ENCODE measurements at places on chromosomes 3 and 15. TPM values are rescaled to one million over a fixed set of nuclear protein-coding genes. Genes with fewer than 3 reads are reported as not detected.

- H3K4me3 ChIP-seq: no peak overlapping the region
- peaks cover 17% of the 10 kb centered on the region for H3K4me1 ChIP-seq
- no peak overlapping the region for H3K27ac ChIP-seq
- no peaks in the 10 kb centered on the region for H3K27me3 ChIP-seq
- H3K36me3 ChIP-seq: no peaks in the 10 kb centered on the region
Measured at GRCh38 chr3:188440340-188440972, 286.5 kb downstream of the LPP start.

DNA sequence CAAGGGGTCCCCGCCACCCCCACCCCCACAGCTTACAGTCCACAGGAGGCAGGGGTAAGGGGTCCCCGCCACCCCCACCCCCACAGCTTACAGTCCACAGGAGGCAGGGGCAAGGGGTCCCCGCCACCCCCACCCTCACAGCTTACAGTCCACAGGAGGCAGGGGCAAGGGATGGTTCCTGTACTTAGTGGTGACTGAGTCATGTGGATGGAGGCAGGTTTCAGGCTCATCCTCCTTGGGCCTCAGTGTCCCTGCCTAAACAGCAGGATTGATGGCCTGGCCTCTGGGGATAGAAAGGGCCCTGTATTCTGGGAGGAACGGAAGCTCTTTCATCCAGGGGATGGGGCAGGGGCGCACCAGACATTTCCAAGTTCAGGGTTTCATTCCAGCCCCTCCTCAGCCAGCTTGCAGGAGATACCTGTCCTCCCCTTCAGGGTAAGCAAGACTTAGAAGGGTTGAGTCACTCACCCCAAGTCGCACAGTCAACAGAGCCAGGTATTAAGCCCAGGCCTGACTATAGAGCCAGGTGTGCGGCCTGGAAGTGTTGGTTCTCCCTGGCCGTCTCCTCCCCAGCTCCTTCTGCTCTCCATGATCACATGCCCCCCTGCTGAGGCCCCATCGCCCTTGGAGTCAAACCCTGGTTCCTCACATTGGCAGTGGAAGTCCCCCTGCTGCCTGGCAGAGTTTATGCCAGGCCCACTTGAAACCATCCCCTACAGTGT lies 12.5 kb downstream of the CSK start:
- peaks cover 27% of the 10 kb centered on the region for H3K4me1 ChIP-seq
- H3K27ac ChIP-seq: no peak overlapping the region
- no peaks in the 10 kb centered on the region for H3K36me3 ChIP-seq
- H3K4me3 ChIP-seq: no peak overlapping the region
- H3K27me3 ChIP-seq: no peaks in the 10 kb centered on the region

DNA sequence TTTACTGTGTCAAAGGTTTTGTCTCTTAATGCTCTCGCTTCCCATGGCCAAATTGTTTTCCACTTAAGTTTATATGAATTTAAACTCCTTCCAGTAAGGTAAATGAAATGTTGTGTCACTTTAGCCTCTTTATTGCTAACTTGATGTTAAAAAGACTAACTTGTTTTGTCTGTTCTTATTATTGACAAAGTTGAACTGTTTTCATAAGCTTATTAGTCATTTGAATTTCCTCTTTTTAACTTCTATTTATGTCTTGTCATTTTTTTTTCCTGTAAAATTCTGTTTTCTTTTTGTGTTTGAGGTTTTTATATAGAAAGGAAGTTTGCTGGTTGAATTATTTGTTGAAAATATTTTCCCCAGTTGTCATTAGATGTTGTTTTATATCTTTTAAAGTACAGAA lies 25.8 kb downstream of the FAM98B start:
- no peak for DNase-seq
- peaks cover 10% of the 10 kb centered on the region for H3K36me3 ChIP-seq

The PLA2G4B gene
- total RNA-seq: 1.6 TPM

DNA sequence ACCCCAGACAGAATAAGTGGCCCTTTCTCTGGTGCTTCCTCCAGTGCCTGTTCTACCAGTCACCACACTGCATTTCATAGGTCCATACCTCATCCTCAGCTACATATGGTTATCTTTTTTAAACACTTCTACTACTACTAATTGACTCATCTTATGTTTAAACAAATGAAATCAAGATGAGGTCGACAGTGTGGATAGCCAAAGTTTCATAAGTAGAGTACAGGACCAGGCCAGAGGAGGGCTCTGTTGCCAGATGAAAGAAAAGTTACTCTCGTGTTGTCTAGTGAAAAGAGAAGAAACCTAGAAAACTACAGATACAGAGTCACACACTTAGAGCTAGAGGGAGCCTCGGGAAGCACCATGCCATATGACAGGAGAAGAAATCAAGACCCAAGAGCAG lies 296.1 kb downstream of the VPS13C start:
- H3K27me3 ChIP-seq: no peaks in the 10 kb centered on the region
- H3K4me3 ChIP-seq: no peak overlapping the region

DNA sequence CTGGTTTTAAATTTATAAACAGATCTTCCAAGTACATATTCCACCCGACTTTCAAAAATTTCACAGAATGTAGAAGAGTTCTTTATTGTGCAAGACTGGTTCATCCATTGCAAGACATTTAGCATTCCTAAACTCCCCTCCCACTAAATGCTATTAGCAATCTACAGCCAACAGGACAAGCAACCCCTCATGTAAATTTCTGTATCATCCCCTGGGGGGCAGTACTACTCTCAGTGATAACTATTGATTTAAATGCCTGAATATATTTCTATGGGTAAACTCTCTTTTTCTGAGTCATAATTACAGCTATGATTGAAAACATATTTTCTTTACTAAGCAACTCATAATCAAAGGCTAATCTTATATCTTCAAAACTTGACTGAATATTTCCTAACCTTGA lies 10.7 kb upstream of the SLC15A2 start:
- H3K4me3 ChIP-seq: no peak overlapping the region
- no peak for DNase-seq
- H3K36me3 ChIP-seq: no peaks in the 10 kb centered on the region

The TMCO5A gene
- not detected for total RNA-seq

- H3K4me1 ChIP-seq: no peaks in the 10 kb centered on the region
- DNase-seq: no peak
- H3K36me3 ChIP-seq: peaks cover 50% of the 10 kb centered on the region
- no peak overlapping the region for H3K27ac ChIP-seq
Measured at GRCh38 chr15:43526261-43526930, 9.0 kb downstream of the MAP1A start.

The GOLGA8M gene
- 0.55 TPM for total RNA-seq

- no peak for DNase-seq
- peaks cover 75% of the 10 kb centered on the region for H3K36me3 ChIP-seq
- H3K4me1 ChIP-seq: no peaks in the 10 kb centered on the region
- no peaks in the 10 kb centered on the region for H3K27me3 ChIP-seq
- H3K4me3 ChIP-seq: no peak overlapping the region
Measured at GRCh38 chr3:15055019-15055557, 10.0 kb downstream of the MRPS25 start.
